Calu3 (cell line): ENCODE measurements at places on chromosomes 5 and 9. TPM values are rescaled to one million over a fixed set of nuclear protein-coding genes. Genes with fewer than 3 reads are reported as not detected.

QRFP gene
- total RNA-seq: not detected in 2 replicates

- no peak for DNase-seq
These were observed 33.5 kb downstream of the HMGCS1 start for GRCh38 chr5:43279548-43280274.

DNA sequence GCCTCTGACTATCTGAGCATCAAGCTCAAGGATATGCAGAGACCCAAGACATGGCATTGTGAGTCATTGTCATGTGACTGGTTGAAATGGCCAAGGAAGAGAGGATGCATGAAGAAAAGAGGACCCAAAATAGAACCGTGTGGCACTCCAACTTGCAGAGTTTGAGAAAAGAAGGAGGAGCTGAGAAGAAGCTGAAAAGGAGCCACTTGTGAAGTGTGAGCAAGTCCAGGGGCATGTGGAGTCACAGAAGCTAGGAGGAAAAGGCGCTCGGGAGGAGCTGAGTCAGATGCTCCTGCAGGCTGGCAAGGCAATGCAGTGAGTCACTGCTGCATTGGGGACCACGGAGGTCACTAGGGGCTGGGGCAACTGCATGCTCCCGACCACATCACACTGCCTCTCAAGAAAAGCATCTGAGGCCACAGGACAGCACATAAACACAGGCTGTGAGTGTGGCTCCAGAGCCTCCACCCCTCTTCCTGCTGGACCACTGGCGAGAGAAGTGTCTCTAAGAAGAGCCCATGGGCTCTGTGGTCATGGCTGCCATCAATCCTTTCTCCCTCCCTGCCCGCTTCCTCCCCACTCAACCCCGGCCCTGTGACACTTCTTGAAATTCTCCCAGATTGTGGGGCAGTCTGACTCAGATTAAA is 197.6 kb downstream of the DRD1 start:
- DNase-seq: no peak

PCA3 gene
- total RNA-seq: not detected in 2 replicates

GRCh38 chr5:177358370-177358819 is 671 bp downstream of the RGS14 start:
- DNase-seq: no peak

EIF4EBP3 gene
- 14.1 and 18.8 TPM in 2 replicates for total RNA-seq

CNTLN gene
- 5.7 and 6.7 TPM in 2 replicates for total RNA-seq

- DNase-seq: no peak
These were observed 74.4 kb downstream of the TRIO start for GRCh38 chr5:14217587-14217986.

- DNase-seq: no peak
These were observed 5.3 kb upstream of the RXRA start for GRCh38 chr9:134320868-134321471.

GRCh38 chr5:38669361-38669880 is 113.0 kb upstream of the LIFR start:
- DNase-seq: no peak

SETD9 gene
- 11.1 and 11.9 TPM in 2 replicates for total RNA-seq

FBP2 gene
- not detected in 2 replicates for total RNA-seq

DNA sequence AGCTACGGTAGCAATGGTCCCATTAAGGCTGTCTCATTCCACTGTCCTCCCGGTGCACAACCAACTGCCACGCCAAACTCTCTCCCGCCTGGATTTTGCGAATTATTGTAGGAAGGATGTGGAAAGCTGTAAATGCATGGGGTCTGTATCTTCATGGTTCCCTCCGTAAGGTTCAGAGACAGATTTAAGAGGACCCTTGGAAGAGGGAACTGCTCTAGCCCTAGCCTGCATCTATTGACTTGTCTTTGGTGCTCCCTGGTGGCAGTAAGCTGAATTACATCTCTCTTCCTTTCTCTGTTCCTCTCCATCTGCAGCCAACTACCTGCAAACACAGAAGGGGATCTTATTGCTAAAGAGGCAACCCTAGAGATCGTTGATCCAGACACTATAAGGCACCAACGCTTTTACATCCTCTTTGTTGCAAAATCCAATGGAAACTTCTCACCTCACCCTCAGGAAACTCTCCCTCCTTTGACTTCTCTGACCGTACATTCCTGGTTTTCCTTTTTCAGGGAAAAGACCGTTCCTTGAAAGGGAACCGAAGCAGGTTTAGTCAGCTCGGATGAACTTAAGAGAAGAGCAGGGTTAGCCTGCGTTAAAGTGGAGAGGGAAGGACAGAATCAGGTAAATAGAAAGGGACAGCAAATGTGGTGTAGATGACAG is 11.9 kb downstream of the CAPSL start:
- DNase-seq: peak; percentile 64

DNA sequence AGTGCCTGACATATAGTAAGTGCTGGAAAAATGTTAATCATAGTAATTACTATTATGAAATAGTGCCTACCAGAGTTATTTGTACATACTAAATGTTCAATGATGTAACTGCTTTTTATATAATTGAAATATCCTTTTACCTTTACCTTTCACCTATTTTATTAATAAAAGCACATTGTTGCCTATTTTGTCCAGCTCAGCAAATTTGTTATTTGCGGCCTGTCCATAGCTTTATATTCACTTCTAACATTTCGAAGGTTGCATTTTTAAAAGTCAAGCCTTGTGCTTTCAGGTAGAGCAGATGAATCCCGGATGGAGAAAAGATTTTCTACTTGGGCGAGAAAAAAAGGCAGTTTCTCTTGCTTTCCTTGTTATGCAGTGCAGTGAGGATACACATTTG is 119.3 kb downstream of the TLE1 start:
- DNase-seq: no peak

DNA sequence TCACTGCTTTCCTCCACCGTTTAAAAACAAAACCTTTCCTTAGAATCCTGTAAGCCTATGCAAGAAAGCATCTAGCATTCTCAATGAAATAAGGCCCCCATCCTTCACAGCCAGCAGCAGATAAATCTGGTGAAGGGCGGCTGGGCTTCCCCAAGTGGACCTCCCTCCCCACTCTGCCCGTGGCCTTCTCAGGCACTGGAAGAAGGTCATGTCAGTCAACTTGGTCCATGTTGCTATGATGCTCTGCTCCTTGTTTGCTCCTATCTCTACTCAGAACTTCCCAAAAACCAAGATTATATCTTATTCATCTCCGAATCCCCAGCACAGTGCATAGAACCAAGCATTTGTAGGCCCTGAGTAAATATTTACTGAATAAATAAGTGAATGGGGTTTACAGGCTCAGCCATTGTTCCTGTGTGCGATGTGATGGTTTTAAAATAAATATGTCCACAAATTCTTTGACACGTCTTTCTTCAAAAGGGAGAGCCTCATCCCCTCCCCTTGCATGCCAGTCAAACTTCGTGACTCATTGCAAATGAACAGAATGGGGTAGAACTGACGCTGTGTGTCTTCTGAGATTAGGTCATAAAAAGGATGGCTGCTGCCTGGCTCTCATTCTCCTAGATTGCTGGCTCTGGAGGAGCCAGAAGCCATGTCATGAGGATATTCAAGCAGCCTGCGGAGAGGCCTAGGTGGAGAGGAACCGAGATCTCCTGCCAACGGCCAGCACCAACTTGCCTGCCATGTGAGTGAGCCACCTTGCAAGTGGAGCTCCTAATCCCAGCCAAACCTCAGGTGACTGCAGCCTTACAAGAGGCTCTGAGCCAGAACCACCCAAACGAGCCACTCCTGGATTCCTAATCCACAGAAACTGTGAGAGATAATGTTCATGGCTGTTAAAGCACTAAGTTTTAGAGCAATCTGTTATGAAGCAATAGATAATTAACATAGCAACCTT is 70.5 kb downstream of the MED27 start:
- no peak for DNase-seq

DNA sequence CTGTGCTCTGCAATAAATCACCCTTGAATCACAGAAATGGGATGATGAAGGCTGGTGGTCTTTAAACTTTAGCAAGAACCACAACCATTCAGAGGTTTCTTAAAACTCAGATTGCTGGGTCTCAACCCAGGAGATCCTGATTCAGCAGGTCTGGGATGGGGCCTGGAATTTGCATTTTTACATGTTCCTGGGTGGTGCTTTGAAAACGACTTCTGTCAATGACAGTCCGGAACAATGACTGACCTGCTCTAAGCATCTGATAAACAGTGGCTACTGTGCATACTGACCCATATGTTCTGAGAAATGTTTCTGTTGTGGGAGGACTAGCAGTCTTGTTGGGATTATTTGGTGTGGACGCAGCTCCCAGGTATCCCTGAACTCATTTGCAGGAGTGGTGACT is 92.7 kb downstream of the GADD45G start:
- DNase-seq: no peak

- DNase-seq: no peak
These were observed 42.4 kb upstream of the FST start for GRCh38 chr5:53438079-53438478.

DNA sequence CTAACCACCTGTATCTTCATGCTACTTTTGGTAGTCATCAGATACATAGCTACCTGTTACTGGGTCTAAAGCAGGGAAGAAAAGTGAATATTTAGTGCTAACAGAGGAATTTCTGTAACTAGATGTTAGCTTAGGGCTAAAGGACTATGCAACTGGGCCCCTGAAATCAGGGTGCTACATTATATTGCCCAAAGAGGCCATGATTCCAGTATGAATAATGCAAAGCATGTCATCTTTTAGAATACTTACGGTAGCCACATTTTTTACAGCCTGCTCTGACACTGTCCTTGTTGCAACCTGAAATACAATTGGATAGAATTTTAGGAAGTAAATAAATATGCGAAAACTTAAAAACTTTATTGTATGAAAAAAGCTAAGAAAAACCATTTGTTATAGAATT is 14.4 kb downstream of the SREK1IP1 start:
- DNase-seq: no peak

DNA sequence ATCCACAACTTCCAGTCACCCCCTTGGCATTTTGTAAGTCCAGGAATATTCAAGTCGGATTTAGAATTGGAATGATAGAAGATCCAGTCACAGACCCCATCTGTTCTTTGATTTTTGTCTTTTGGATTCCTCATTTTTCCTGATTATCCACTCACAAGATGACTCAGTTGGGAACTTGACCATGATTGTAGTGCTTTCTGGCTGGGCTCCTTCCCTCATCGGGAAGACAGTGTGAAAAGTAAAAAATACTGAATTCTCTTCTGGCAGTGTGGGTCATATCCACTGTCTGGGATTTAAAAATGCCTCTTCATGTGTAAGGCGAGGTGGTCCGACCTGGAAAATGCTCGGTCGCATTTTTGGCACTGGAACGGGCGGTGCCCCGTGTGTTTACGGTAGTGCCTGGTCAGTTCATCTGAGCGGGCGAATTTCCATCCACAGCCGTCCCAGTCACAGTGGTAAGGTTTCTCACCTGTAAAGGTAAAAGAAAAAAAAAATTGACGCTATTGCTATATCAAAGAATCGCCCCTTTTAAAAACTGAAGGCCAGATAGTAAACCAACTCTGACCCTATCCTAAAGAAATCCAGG is 4.0 kb downstream of the KLF4 start:
- no peak for DNase-seq

DNA sequence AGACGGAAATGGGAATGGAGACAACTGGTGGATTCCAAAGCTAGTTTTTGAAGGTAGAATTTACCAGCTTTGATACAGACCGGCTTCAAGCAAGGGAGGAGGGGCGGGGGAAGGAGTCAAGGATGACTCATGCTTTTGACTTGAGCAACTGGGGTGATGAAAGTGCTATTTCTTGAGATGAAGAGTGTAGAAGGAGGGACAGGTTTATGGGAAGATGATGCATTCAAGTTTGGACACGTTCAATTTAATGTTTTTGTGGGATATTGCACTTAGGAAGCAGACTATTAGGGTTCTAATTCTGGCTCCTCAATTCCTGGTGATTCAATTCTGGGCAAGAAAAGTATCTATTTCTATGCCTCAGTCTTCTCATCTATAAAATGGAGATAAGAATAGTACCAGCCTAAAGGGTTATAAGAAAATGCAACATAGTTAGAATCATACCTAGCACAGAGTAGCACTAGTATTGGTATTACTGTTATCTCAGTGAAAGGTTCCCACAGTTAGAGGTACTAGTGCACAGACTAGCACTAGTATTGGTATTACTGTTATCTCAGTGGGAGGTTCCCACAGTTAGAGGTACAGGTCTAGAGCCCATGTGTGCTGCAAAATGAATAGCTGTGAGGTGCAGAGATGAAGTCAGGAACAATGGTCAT is 4.6 kb downstream of the NIPAL4 start:
- DNase-seq: peak; percentile 71

GRCh38 chr5:100424017-100424416 is 111.2 kb upstream of the FAM174A start:
- no peak for DNase-seq

GRCh38 chr5:93145767-93146166 is 435.3 kb downstream of the NR2F1-AS1 start:
- no peak for DNase-seq

DOCK2 gene
- total RNA-seq: not detected in 2 replicates

ANKRD34B gene
- 0.29 and 0.40 TPM in 2 replicates for total RNA-seq

DNA sequence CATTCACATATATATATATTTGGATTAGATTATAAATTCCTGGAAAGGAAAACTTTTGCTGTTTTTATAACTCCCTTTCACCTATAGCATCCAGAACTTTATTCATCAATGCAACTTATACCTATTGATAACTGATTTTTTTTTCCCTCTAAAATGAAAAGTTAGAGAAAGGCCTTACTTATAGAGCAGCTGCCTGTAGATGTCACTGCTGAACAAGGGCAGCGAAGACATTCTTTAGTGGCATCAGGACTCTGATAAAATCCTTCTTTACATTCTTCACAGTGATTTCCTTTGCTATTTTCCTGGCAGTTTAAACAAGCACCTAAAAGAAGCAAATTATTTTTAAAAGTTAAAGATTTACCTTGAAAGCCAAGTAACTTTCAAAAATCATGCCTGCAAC is 32.3 kb upstream of the CDK5RAP2 start:
- DNase-seq: no peak

PRDM9 gene
- total RNA-seq: not detected in 2 replicates

BSPRY gene
- 14.5 and 17.4 TPM in 2 replicates for total RNA-seq

GRCh38 chr5:118125687-118126086 is 862.7 kb downstream of the DTWD2 start:
- no peak for DNase-seq

DNA sequence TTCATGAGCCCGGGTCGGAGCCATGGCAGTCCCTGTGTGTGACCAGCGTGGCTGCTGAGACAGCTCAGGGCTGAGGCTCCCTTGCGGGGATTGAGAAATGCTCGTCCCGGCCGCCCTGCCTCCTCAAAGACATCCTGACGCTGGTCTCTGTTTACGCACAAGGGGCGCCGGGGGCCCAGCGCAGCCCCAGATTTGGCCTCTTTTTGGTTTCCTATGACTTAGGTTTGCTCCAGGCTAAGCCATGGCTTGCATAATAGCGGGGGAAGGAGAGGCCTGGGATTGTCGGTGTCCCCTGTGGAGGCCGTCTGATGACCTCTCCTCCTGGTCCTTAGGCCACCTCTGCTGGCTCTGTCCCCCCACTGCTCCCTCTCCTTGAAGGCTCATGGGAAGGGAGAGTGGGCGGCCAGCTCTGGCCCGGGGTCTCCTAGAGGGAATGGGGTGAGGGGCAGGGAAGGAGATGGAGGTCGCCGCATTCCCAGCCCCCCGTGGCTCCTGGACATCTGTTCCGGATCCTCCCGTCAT is 3.5 kb downstream of the LAMC3 start:
- no peak for DNase-seq

C8G gene
- total RNA-seq: 3.9 and 4.0 TPM in 2 replicates

EFCAB9 gene
- total RNA-seq: not detected in 2 replicates

LRRC19 gene
- total RNA-seq: 0.21 and 1.1 TPM in 2 replicates

GRCh38 chr9:119956111-119956510 is 586.9 kb upstream of the BRINP1 start:
- no peak for DNase-seq
